Inflammatory macrophage treated with lipopolysaccharide for 1 hour (primary cell): ENCODE measurements at places on chromosomes 5 and 9.

DNA sequence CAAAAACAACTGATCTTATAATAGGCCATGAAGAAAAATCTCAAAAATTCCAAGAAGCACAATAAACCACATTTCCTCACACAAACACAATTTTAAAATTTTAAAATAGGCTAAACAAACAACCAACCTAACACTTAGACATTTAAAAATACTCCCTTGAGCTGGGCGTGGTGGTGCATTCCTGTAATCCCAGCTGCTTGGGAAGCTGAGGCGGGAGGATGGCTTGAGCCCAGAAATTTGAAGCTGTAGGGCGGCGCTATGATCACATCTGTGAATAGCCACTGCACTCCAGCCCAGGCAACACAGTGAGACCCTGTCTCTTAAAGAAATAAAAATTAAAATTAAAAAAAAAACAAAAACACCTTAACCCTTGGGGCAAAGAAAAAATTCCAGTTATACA is 36.9 kb upstream of the TESK1 start:
- no peak for DNase-seq

DNA sequence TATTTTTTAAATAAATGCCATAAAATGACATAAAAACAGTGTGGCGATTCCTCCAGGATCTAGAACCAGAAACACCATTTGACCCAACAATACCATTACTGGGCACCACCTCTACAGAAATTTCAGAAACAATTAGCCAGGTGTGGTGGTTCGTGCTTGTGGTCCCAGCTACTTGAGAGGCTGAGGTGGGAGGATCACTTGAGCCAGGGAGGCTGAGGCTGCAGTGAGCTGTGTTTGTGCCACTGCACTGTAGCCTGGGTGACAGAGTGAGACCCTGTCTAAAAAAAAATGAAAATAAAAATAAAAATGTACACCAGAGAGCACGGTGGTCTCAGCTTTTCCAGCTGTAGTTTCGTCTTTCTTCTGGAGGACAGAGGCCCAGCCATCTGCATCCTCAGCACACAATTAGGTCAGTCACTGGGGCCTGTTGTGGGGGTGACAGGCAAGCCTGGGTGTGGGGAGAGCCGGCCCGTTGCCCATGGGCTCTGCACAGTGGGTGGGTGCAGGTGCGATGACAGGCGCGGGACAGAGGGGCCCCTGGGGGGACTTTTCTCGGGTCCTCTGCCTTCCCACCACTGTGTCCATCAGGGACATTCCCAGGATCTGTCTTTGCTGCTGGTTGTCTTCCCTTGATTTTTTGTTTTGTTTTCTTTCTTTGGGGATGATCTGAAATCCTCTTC is 9.8 kb downstream of the COL5A1 start:
- no peak for DNase-seq

GRCh38 chr9:113178087-113178486 is 27.3 kb downstream of the SLC31A2 start:
- no peak for DNase-seq

- no peak for DNase-seq
Observed at GRCh38 chr5:138653502-138653901, 78.3 kb upstream of the HSPA9 start.

- no peak for DNase-seq
Observed at GRCh38 chr5:100590867-100591266, 55.7 kb downstream of the FAM174A start.
